Stomach (tissue), 19 donors: ENCODE measurements at places on chromosomes 3 and 15.

DNA sequence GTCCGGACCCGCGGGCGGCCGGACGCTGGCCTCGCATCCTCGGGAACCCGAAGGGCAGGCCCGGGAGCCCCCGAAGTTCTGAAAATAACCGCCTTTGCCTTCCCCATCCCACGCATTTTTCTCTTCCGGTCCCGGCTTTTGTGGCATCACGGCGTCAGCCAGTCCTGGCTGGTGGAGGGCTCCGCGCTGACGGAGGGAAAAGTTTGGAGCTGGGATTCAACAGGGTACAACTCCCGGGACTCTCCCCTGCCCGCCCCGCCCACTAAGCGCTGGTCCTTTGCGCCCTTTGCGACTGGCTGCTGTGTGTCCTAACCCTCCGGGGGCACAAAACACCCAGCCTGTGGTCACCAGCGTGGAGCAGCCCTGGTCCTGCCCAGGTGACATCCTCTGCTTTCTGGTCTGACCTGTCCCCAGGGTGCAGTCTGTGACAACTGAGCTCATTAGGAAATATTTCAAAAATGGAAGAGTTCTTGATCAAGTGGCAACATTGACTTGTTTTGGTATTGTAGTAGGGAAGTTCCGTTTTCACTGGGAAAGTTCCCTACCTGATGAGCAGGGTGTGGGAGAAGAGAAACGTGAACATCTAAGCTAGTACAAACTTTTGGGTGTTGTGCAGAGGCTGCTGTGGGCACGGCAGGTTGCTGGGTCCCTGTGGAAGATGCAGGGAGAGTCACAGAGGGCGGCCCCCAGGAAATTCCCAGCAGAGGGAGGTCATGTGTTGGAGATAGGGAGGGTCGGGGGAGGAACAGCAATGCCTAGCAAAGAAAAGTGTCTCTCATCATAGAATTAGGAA is 775 bp downstream of the ARNT2 start:
- H3K27ac ChIP-seq, result no peak overlapping the region
- peak overlapping the region; percentile 57 for H3K4me3 ChIP-seq
- H3K4me1 ChIP-seq, result peaks cover 13% of the 10 kb centered on the region
- peaks cover 12% of the 10 kb centered on the region for H3K27me3 ChIP-seq
- DNase-seq, result peak; percentile 66

GRCh38 chr3:9679476-9680080 is 24.1 kb upstream of the CPNE9 start:
- H3K4me3 ChIP-seq, result no peak overlapping the region
- H3K27me3 ChIP-seq, result no peaks in the 10 kb centered on the region

- peaks cover 12% of the 10 kb centered on the region for H3K4me1 ChIP-seq
- H3K36me3 ChIP-seq, result no peaks in the 10 kb centered on the region
- no peak overlapping the region for H3K27ac ChIP-seq
- H3K4me3 ChIP-seq, result no peak overlapping the region
- H3K27me3 ChIP-seq, result no peaks in the 10 kb centered on the region
- DNase-seq, result peak; percentile 27
These were observed 90.1 kb upstream of the RGMA start for GRCh38 chr15:93179072-93179471.

DNA sequence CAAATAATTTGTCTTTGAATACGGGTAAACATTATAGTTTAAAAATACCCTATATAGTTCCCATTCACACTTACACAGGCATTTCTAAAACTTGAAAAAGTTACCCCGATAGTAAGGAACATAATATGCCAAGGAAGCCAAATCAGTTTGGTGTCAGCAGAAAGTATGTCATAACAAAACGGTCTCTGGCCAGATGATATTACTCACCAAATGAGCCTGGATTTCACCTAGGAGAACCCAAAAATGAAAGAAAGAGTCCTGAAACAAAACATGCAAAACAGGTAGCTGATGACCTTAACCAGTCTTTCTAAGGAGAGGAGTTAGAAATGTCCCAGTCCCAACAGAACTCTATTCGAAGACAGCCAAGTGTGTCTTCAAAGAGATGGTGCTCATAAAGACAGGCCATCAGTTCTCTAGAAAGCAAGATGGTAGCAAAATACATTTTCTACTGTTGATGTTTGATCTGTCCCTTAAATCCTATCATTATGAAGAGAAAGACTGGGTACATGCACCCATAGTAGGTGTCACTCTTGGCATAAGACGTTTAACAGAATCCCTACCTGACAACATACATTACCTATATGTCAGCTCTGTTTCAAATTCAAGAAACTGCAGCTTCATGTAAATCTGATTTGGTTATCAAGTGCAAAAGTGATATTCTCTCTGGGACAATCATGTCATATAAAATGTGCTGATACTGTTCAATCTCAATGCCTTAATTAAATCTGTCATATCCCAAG is 942.5 kb downstream of the ROBO1 start:
- H3K27ac ChIP-seq, result no peak overlapping the region
- H3K27me3 ChIP-seq, result no peaks in the 10 kb centered on the region
- H3K4me1 ChIP-seq, result no peaks in the 10 kb centered on the region
- DNase-seq, result no peak
- no peak overlapping the region for H3K4me3 ChIP-seq

GRCh38 chr3:100157685-100158084 is 43.4 kb upstream of the FILIP1L start:
- no peaks in the 10 kb centered on the region for H3K36me3 ChIP-seq
- no peaks in the 10 kb centered on the region for H3K4me1 ChIP-seq
- H3K27me3 ChIP-seq, result no peaks in the 10 kb centered on the region
- H3K4me3 ChIP-seq, result no peak overlapping the region

GRCh38 chr15:101250873-101251829 is 697 bp downstream of the CHSY1 start:
- DNase-seq, result peak; percentile 67
- no peaks in the 10 kb centered on the region for H3K27me3 ChIP-seq
- H3K4me1 ChIP-seq, result peaks cover 54% of the 10 kb centered on the region
- no peaks in the 10 kb centered on the region for H3K36me3 ChIP-seq
- peak overlapping the region; percentile 99 for H3K27ac ChIP-seq

DNA sequence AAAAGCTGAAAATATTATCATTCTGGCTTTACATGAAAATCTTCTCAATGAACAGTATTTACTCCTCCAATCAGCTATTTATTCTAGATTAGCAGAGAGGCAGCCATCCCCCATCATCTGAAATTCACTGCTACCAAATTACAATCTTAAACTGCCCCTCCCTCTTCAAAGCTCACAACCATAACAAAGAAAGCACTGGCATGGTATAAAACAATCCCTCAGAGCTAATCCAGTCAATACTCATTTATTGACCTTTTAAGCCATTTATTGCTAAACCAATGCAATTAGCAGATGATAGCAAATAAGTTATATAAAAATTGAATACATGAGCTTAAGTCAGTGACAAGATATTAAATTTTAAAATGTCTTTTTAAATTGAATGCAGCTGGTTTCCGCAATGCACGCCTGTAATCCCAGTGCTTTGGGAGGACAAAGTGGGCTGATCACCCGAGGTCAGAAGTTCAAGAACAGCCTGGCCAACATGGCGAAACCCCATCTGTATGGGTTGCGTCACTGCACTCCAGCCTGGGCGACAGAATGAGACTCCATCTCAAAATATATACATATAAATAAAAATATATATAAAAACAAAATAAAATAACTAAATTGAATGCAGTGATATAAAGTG is 12.1 kb downstream of the SLC4A7 start:
- H3K4me3 ChIP-seq, result no peak overlapping the region
- no peaks in the 10 kb centered on the region for H3K27me3 ChIP-seq
- H3K4me1 ChIP-seq, result peaks cover 10% of the 10 kb centered on the region
- DNase-seq, result no peak
- H3K36me3 ChIP-seq, result no peaks in the 10 kb centered on the region
- no peak overlapping the region for H3K27ac ChIP-seq

DNA sequence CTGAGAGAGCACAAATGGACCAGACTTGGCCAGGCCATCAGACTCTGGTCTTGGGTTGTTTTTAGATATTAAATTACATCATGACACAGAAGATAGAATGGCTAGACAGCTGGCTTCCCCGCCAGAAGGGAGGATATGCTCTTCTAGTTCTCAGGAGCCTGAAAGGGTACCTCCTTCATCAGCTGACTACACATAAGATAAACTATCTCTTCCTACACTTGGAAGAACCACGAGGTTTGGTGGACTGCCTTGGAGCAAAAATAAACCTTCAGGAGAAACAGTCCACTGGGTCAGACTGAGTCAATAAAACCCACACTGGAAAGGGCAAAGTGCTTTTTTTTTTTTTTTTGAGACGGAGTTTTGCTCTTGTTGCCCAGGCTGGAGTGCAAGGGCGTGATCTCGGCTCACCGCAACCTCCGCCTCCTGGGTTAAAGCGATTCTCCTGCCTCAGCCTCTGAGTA is 26.3 kb upstream of the DYNC1LI1 start:
- peak; percentile 47 for DNase-seq
- no peaks in the 10 kb centered on the region for H3K36me3 ChIP-seq
- H3K4me3 ChIP-seq, result no peak overlapping the region
- H3K4me1 ChIP-seq, result no peaks in the 10 kb centered on the region
- no peak overlapping the region for H3K27ac ChIP-seq
- H3K27me3 ChIP-seq, result no peaks in the 10 kb centered on the region

DNA sequence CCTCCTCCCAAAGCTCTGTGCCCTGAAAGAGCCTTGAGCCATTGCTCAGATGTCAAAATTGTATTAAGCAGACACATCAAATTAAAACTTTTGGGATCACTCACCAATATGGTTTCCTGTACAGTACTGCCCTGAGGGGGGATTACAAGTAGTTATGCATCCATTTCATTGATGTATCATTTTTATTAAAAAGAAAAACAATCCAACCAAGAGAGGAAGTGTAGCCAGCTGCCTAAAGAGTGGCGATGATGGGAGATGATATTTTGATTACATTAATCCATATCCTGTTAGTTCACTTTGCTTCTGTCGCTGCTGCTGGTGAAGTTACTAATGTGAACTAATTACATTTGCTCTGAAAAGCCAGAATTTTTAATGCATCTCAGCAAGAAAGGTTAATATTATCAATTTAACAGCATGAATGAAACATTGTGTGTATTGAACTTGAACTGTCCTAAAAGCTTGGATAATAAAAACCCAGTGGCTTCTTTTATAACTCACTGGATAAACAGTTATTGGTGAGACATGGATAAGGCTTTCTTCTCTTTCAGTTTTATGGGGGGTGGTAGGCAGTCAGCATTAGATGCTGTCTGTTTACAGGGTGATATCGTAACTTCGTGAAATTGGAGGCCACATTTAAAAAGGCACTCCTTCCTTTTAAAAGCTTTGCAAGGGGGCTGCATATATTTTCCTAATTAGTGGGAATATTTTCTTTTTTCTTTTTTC is 87.7 kb downstream of the IGF1R start:
- H3K4me3 ChIP-seq, result no peak overlapping the region
- no peaks in the 10 kb centered on the region for H3K36me3 ChIP-seq
- H3K27me3 ChIP-seq, result no peaks in the 10 kb centered on the region

DNA sequence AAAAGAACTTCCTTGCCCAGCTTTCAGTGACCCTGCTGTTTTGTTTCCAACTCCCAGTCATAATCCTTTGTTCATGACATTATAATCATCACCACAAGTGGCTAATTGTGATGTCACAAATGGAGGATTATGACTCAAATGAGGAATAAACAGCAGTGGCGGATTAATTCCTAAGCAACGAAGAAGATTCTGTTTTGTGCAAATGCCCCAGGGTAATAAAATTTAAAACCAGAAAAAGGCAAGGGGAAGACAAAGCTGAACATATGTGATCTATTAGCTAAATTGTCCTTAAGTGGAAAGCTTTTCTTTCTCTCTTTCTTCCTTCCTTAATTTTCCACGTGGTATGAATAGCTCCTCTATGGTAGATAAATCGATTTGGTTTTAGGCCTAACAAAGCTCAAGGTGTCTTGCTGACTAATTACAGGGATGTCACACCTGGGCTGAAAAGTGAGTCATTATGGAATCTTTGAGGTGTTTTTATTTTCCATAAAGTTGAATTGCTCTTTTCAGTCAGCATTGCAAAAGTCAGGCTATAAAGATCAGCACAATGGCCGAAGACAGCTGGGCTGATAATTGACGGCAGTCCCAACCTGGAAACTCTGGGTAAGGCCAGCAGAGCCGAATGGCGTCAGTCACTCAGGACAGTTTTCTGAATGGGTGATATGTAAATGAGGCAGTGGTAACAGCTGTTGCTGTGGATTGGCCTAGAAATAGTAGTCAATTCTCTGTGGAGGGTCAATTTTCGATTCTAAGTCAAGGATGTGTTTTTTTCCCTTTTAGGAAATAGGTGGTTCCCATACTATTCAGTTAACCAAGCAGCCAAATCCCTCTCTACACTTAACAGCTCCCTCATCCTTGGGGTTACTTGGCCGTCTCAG is 121.5 kb downstream of the PTPRG start:
- H3K36me3 ChIP-seq, result no peaks in the 10 kb centered on the region
- H3K27me3 ChIP-seq, result no peaks in the 10 kb centered on the region
- no peak overlapping the region for H3K27ac ChIP-seq
- DNase-seq, result no peak
- no peaks in the 10 kb centered on the region for H3K4me1 ChIP-seq

DNA sequence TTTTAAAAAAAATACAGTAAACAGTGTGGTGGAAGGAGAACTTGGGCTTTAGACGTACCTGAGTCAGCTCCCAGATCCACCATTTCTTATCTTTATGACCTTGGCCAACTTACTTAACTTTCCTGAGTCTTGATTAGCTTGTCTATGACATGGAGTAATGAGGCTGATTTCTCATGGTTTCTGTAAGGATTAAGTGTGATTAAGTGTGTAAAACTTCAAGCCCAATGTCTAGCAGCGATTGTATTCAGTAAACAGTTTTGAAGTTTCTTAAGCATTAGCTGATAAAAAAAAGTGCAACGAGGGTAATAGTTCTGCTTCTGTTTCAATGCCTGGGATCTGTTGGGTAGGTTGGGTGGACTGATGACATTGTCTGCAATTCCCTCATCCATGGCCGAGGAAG is 10.8 kb downstream of the TRPM1 start:
- H3K36me3 ChIP-seq, result no peaks in the 10 kb centered on the region
- no peaks in the 10 kb centered on the region for H3K27me3 ChIP-seq
- H3K4me3 ChIP-seq, result no peak overlapping the region
- no peak overlapping the region for H3K27ac ChIP-seq
- no peaks in the 10 kb centered on the region for H3K4me1 ChIP-seq

DNA sequence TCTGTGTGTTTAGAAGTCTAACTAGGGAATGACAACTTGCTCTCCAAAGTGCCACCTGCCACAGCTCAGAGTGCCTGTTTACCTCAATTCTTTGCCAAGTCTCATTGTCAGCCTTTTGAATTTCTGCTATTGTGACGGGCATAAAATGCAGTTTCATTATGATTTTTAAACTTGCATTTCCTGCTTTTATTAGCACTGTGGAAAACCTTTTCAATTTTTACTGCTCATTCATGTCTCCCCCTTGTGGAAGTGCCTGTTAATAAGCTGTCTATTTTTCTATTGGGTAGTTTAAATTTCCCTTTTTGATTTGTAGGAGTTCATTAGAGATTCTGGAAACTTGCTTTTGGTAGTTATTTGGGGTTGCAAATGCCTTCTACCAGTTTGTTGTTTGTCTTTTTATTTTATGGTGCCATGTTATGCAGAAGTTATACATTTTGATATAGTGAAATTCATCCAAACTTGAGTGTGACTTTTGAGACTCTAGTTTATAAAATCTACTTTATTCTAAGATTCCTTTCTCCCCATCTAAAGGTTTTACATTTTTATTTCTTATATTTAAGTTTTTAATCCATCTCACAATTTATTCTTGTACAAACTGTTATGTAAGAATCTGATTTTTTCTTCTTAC is 53.9 kb upstream of the FRMD4B start:
- peak; percentile 69 for DNase-seq
- no peak overlapping the region for H3K4me3 ChIP-seq
- H3K27me3 ChIP-seq, result no peaks in the 10 kb centered on the region
- peaks cover 7% of the 10 kb centered on the region for H3K4me1 ChIP-seq
- H3K36me3 ChIP-seq, result no peaks in the 10 kb centered on the region
- no peak overlapping the region for H3K27ac ChIP-seq

GRCh38 chr3:89306540-89306939 is 199.1 kb downstream of the EPHA3 start:
- H3K36me3 ChIP-seq, result no peaks in the 10 kb centered on the region
- H3K4me1 ChIP-seq, result peaks cover 6% of the 10 kb centered on the region
- H3K27ac ChIP-seq, result no peak overlapping the region
- no peak for DNase-seq
